ENCODE measurements at places on chromosomes 1 and 21. TPM values are rescaled to one million over a fixed set of nuclear protein-coding genes. Genes with fewer than 3 reads are reported as not detected.

Gene IFI44L
- 8.5 TPM for total RNA-seq

Gene CNIH3
- 9.2 TPM for total RNA-seq

Gene LRRIQ3
- 0.65 TPM for total RNA-seq

Gene ORC1
- total RNA-seq, result 0.97 TPM

Gene IVL
- not detected for total RNA-seq

Gene GCSAML
- not detected for total RNA-seq

Gene PTPN22
- 1.7 TPM for total RNA-seq

Gene S100A5
- total RNA-seq, result not detected

Gene TTC34
- total RNA-seq, result 0.16 TPM

All from hair follicle dermal papilla cell (primary cell).